Activated CD8-positive, alpha-beta memory T cell treated with anti-CD3 and anti-CD28 coated beads for 48 hours (primary cell): ENCODE measurements at places on chromosomes 3 and 15.

DNA sequence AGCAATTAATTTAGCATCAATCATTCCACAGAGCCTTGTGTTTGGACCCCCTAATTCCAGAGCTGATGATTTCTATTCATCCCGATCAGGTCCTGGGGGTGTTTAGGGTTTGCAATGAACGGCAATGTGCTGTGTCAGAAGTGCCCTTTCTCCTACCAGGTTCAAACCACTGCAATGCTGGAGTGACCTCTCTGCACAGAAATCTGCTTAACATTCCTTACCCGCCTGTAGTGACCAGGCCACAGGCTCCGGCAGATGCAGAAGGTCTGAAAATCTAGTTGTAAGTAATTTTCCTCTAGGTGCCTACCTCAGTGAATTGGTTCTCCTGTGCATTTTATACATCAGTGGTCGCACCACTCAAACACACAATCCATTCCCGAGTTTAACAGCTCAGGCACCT, 725.3 kb upstream of the CFAP20DC start:
- no peak for DNase-seq

DNA sequence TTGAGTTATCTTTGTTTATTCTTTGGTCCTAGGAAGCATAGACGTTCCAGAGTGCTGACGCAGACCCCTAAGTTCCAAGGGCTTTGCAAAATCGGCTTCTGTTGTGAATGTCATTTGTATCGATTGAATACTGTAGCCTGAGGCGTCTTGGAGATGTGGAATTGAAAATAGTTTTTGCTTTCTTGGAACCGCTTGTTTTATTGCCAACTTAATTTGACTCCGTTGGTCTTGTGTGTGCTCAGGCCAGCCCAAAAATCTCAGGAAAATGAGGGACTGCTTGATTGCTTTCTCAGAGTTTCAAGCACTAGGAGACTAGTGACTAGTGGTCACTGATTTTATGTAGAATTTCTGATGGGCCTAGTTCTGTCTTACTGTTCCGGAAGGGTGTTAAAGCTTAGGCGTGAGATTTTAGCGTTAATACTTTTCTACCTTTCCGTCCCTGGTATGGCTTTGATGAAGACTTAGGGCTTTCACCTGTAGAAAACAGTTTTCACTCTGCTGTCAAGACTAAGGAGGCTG, 263 bp upstream of the UTS2B start:
- no peak for DNase-seq

DNA sequence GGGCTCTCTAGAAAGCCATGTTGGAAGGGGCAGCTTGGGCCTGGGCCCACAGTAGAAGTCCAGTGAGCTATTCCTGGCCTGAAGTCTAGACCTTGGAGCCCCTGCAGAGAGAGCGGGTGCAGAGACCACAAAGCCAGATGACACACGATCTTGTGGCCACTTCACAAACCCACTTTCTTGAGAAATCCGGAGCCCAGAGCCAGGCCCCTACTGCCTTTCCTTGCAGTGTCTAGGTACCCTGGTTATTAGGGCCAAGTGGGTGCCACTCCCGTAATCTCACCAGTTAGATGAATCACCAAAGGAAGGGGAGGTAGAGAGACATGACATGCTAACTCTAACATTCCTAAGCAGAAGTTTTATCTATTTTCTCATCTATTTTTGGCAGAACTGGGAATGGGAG, 72.5 kb upstream of the ADAMTSL3 start:
- no peak for DNase-seq

DNA sequence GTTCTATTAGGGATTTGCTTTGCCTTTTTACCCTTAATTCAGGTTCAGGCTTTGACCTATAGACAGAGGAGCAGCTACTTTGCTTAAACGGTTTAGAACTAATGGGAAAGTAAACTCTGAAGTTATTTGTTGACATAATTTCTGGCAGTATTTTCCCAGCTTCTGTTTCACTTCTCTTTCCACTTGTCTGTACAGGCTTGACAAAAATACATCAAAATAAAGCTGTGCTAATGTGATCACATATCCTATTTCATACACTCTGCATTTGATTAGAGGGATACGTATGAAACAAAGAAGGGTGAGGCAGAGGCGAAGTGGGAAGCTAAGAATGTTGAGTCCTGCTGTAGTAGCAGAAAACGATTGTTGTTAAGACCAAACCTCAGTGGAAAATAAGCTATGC, 389.1 kb upstream of the RARB start:
- no peak for DNase-seq

DNA sequence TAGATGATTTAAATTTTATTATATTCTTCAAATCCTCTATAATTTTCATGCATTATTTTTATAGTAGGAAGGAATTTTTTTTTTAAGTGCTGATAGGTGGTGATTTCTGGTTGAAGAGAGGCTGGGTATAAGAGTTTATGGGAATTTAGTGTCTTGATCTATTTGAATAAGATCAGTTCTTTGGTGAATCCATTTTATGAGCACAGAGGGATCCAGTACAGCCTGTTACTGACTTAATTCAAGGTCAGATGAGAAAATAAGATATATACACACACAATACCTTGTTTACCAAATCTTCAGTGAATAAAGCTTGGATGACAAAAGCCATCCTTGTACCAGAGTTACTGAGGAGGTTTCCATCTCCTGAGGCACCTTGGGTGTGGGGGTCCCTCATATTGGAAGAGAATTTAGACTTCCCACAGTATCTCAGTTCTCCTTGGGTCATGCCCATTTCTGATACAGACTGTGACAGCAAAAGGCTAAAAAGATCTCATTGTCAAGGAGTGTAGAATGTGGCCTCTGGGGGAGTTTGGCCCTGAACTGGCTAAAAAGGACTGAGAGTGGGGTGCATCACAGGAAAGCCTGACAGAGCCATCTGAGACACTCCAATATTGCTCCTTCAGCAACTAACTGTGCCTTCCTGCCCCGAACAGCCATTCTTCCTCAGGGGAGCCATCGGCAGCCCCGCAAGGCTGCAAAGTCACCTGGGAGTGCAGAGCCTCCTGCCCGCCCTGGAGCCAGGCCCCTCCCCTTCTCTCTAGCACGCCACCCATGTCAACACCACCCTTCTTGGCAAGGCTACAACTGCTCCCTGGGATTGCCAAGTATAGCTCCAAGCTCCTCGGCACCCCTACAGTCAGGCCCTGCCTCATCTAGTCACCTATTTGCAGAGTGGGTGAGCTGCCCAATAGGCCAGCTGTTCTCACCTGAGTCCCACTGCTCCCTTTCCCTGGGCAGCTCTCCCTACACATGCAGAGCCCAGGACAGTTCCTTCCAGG, 43.1 kb upstream of the HACD2 start:
- no peak for DNase-seq

- DNase-seq = no peak
These were observed 5.0 kb upstream of the CCR9 start for GRCh38 chr3:45881078-45882022.

DNA sequence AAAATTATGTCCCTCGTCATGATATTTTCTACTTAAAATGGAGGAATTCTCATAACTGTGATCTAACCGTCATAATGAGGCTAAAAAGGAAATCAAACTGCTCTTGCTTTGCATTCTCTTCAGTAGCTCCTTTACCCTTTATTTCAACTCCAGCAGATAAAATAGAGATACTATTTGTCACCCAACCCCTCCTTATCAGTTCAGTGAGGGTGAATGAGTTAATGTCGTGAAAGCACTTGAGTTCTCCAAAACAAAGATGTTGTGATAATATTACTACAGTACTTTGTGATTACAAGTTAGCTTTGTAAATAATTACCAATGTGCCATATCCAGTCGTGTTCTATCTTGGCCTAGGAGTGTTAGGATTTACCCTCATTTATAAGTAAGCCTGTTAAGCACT, 63.4 kb upstream of the ANKRD28 start:
- DNase-seq = no peak

DNA sequence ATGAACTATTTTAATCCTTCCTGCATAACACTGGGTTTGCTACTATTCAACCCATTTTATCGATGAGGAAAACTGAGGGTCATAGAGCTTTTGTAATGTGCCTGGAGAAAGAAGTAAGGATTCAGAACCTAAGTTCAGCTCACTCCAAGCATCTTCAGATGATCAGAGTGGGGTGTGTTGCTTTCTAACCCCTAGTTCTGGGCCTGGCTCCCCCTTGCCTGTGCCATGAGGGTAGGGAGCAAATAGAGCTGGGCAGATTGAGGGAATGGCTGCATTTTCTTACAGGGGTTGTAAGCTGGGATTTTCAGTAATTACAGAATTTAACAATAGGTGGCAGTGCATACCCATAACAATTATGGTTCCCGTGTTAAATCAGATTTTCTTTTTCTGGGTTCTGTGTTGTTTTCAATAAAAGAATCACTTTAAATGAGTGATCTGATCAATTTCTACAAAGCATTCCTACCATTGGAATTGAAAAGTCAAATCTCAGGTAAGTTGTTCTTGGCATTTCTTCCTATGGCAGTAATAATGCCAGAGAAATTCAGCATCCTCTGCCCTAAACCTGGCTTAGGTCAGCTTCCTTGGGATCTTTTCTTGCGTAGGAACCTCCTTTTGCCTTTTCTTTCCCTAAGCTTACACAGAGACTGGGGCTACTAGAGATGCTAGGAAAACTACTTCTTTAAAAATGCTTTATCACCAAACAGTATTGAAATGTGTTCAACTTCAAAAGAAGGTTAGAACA, 103.8 kb upstream of the IL12A start:
- no peak for DNase-seq

DNA sequence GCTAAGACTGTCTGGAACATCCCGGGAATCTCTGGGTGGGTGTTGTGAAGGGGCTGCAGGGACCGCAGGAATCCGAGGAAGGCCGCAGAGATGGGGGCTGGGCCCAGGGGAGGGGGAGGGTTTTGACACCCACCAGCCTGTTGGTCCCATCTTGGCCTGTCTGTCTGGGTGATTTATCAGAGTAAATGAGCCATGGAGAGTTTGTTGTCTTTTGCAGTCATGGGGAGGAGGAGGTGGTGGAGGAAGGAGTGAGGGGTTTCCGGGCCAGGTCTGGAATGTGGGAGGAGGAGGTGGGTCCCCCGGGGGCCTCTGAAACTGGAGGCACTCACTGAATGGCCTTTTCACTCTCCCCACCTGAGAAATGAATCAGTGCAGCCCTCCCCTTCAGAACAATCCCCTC, 11.5 kb downstream of the SEMA3F start:
- no peak for DNase-seq

DNA sequence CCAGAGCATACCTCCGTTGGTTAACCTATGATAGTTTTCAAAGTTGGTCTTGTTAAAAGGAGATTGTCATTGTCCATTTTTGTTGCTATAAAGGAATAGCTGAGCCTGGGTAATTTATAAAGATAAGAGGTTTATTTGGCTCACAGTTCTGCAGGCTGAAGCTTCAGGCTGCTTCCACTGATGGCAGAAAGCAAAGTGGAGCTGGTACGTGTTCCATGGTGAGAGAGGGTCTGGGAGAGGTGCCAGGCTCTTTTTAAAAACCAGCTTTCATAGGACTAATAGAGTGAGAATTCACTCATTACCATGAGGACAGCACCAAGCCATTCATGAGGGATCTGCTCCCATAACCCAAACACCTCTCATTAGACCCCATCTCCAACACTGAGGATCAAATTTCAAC, 107.3 kb downstream of the SLMAP start:
- DNase-seq = no peak

DNA sequence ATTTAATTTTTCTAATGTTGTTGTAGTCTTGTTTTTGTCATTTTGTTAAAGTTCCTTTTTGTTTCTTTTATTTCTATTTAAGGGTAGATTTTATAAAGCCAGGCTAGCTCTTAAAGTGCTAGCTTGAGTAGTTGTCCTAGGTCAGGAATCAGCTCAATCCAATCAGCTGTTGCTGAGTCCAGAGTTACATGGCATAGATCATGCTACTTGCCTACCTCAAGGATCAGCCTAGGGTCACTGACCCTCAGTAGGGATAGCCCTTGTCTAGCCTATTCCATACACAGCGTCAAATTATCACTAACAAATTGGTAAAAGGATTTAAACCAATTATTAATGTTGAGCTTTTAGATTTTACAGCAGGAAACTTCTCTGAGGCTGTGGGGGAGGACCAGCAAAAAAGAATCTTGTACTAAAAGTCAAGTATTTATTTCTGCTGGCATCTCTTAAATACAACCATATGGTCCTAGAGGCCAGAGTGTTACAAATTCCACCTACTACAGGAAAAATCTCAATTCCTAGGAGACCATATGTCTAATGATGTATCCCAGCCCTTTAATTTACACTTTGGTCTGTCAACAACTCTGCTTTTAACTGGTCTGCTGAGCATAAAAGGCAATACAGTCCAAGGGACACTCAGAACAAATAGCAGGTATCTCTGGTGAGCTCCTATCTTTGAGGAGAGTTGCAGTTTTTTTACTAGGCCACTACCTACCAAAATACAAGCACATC, 138.3 kb upstream of the PTPRG start:
- DNase-seq = no peak

- DNase-seq = no peak
These were observed 4.5 kb downstream of the FEZF2 start for GRCh38 chr3:62368705-62369475.

DNA sequence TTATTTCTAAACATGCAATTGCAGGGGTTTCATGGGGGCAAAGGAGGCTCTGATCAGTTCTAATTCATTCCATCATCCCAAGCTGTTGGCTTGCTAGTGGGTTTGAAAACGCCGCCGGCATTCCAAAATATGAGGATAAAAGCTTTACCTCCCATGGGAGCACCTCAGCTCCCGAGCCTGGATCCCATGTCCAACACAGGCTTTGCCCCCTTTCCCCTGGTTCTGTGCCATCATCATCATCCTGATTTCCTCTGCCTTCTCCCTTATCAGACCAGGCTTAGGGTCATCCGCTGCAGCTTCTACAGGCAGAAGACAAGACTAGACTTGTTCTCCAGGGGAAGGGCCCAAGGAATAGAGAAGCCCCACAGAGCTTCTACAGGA, 25.4 kb downstream of the SH3BP5 start:
- DNase-seq = no peak

- DNase-seq = no peak
These were observed 405.5 kb upstream of the CNTN4 start for GRCh38 chr3:1693145-1693544.

- DNase-seq = no peak
These were observed 19.6 kb downstream of the TIMP4 start for GRCh38 chr3:12139111-12139511.

DNA sequence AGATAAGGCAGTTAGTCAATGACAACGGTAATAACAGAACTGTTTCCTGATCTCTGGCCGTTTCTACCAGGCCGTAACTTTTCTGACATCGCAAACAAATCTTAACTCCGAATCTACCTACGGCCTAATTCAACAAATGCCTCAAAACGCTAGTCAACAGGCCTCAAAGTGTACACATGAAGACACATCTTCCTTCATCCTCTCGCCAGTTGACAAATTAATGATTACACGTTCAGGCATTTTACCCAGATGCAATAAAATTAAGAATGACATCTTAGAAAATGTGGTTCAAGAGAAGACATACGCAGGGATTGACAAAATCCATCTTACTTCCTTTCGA, 1.5 kb downstream of the SFMBT1 start:
- DNase-seq = no peak
